ENCODE measurements at places on chromosomes 5 and 9.

DNA sequence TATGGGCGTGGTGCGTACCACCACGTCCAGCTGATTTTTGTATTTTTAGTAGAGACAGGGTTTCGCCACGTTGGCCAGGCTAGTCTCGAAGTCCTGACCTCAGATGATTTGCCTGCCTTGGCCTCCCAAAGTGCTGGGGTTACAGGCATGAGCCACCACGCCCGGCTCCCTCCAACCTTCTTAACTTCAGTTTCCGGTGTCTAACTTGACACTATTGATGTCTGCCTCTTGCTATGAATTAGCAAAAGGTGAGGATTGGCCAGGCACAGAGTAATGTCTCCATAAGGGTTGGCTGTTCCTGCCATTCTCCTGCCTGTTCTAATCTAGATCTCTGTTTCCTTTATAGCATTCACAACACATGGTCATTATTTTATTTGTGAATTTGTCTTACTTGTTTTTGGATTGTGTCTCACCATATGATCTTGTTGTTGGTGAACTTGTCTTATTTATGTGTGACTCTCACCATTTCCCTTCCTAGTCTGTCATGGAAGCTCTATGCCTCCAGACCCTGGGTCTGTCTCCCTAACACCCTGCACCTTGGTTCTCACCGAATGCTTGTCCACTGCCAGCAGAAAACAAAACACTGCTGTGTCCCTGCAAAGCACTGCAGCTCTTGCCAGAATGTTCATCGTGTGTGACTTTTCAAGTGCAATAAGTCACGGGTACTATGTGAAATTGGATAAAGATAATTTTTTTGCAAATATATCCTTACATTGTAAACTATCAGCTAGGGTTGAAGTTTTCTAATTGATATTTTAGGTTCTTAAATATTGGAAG, 26.0 kb downstream of the BASP1 start:
- DNase-seq = no peak

DNA sequence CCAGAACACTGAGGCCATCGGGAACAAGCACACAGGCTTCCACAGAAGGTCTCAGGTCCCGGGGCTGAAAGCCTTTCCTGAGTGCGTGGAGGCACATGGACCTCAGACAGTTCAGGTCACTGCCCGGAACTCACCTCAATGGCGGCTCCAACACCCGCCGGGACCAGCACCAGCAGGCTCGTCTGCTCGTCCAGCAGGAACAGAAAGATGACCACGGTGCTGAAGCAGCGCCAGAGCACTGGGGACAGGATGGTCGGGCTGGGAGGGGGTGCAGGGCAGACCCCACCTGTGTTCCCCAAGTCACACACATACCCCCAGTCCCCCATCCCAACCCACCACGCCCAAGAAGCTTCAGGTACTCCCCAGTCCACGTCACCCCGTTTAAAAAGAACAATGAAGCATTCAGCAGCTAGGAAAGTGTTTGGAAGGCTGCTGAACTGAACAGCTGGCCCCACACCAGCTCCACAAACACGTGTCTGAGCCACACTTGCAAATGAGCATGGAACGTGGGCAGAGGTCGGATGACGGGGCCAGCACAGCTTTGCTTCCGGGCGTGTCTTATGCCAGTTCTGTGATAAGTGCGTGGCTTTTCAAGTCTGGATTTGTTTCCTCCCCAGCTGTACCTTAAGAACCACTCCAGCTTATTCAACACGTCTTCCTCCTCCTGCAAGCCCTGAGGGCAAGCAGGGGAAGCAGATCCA, 14.6 kb downstream of the CLPTM1L start:
- DNase-seq = no peak

GRCh38 chr9:88534456-88535225, at the start of gene NXNL2:
Gene NXNL2, plus strand, starts transcription at chr9:88535178. Its CDS starts 257 bp downstream, at chr9:88535435.
- no peak for DNase-seq

GRCh38 chr5:25027061-25027460, 382.3 kb upstream of the CDH10 start:
- no peak for DNase-seq

DNA sequence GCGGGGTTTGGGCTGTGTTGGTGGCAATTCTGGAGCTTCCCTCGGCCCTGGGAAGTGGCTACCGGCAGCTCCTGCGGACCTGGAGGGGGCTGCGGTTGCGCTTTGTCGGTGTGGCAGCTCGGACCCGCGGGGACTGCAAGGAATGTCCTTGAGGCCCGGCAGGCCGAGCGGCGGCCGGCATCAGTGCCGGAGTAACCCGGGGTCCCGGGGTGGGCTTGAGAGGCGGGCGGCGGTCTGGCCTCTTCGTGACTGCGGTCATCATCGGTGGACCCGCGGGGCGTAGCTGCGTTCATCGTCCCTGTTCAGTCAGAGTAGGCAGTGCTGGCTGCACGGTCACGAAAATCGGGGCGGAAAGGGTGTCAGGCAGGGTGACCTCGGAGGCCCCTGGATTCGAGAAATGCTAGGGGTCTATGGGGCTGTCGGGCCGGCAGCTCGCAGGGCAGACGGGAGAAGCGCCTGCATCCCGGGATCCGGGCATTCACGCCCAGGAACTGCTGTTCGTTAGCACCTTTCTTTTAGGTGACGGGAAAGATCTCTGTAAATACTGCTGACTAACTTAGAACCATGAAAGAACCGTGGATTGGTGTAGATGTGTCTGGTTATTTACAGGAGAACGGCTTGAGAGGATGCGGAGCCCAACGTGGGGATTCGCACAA, 474 bp downstream of the HMGCR start:
- DNase-seq = no peak

GRCh38 chr9:38316166-38316780, 76.2 kb upstream of the ALDH1B1 start:
- no peak for DNase-seq

DNA sequence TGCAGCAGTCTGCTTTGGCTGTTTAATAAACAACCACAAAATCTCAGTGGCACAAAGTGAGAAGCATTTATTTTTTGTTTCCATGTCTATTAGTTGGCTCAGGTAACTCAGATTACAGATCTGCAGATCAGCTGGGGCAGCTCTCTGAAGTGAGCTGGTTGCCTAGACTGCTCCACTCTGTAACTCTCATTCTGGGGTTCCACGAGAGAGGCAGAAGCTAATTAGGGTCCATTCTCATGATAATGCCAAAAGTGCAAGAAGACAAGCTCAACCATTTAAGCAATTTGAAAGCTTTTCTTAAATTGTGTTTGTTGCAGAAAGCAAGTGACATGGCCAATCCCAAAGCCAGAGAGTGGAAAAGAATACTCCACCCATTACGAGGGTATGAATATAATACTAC, 13.2 kb downstream of the MEIKIN start:
- no peak for DNase-seq

GRCh38 chr9:137866226-137867141, 11.1 kb upstream of the CACNA1B start:
- DNase-seq = no peak

GRCh38 chr5:82168294-82168693, 109.9 kb downstream of the RPS23 start:
- no peak for DNase-seq

DNA sequence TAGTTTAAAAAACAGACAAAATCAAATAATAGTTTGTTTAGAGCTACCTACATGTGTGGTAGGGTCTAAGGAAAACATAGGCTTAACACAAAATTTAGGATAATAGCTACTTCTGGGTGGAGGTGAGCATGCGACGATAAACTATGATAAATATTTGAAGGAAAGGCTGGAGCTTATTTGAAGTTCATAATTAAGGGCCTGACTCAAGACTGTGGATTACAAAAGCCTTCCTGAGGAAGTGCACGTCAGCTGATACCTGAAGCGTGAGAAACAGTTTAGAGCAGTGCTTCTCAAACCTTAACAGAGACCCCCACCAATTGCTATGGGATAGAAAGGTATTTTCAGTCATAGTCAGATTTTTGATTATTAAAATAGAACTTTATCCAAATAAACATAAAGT, 20.4 kb upstream of the UBLCP1 start:
- no peak for DNase-seq

- DNase-seq = no peak
Observed at GRCh38 chr5:159802661-159803060, 113.6 kb upstream of the ADRA1B start.

DNA sequence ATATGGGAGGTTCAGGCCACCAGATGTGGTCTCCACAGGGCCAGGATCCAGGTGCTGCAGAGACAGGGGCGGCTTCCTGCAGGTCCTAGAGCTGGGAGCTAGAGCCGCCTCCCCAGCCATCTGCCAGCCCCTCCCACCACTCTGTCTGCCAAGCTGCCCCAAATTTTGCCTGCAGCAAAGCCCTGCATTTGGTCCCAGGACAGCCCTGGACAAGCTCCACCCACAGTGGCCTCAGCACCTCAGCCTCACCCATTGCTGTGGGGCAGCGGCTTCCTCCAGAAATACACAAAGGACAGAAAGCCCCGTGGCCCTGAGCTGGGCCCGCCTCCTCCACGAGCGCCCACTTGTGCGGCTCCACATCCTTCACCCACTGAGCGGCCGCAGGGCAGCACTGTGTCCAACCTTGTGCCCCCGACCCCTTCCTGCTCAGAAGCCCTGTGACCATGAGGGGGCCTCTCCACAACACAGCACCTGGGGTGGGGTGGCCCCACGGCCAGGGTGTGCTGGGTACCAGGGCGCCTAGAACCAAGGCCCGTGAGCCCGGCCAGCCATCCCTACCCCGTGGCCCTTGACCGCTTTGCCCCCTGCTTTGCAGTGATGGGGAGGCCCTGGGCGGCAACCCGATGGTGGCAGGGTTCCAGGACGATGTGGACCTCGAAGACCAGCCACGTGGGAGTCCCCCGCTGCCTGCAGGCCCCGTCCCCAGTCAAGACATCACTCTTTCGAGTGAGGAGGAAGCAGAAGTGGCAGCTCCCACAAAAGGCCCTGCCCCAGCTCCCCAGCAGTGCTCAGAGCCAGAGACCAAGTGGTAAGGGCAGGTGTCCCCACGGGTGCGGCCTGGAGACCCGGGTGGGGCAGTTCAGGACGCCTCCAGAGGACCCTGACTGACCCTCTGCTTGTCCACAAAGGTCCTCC, 3.7 kb upstream of the AJM1 start:
- no peak for DNase-seq

- DNase-seq = no peak
Observed at GRCh38 chr5:143166661-143167420, 236.6 kb downstream of the NR3C1 start.

- DNase-seq = no peak
Observed at GRCh38 chr9:133993635-133994253, 1.6 kb upstream of the VAV2 start.

- no peak for DNase-seq
Observed at GRCh38 chr5:66291771-66292170, 147.7 kb downstream of the SREK1 start.

GRCh38 chr9:22413884-22414283, 32.7 kb upstream of the DMRTA1 start:
- DNase-seq = no peak

- no peak for DNase-seq
Observed at GRCh38 chr9:101336091-101336490, 48.7 kb downstream of the BAAT start.

DNA sequence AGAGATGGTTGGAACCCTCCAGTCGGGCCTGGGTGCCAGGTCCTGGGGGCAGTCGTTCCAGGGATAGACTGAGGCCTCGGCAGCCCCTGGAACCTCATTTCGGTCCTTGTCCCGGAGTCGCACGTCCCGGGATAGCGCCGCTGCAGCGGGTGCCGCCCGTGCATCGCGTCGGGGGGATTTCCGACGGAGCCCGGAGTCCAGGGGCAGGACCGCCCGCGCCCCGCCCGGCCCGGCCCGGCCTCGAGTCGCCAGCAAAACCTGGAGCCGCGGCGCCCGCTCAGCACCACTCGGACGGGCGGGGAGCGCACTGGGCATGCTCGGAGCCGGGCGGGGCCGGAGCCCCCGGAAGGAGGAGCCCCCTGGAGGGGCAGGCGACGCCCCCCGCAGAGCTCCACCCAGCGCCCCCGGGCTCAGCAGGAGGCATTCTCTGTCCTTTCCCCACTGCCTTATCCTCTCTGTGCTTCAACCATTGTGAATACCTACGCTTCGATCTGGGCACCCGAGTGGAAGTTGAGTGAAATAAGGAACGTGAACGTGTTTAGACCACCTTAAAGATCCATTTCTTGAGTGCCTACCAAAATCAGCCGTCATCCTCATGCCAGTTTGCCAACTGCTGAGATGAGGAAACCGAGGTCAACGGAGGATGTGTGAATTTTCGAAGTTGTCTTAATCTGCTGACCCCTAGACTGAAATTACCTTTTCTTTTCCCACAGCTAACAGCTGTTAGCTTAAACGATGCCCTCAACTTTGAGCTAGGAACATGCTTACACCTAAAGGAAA, 1.7 kb upstream of the PTPN3 start:
- DNase-seq = no peak

DNA sequence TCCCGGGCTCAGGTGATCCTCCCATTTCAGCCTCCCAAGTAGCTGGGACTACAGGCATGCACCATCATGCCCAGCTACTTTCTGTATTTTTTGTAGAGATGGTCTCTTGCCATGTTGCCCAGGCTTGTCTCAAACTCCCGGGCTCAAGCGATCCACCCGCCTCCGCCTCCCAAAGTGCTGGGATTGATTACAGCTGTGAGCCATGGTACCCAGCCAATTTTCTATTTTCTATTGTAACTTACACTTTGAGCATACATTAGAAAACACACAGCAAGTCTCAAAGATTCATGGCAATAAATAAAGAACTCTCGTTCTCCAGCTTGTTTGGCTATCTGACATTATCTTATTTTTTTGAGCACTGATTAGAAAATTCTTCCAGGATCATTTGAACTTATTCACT, 228.7 kb downstream of the ADAMTS6 start:
- DNase-seq = no peak
